Right atrium auricular region (tissue), 2 donors: ENCODE measurements at places on chromosomes 5 and 9.
A peak's percentile ranks its signal among the peaks of the same experiment; 100 is the strongest.

- H3K4me1 ChIP-seq = no peaks in the 10 kb centered on the region
- no peaks in the 10 kb centered on the region for H3K27me3 ChIP-seq
- no peak overlapping the region for H3K27ac ChIP-seq
- H3K36me3 ChIP-seq = no peaks in the 10 kb centered on the region
- H3K4me3 ChIP-seq = no peak overlapping the region
- DNase-seq = no peak
Measured at GRCh38 chr5:86858442-86858841, 240.7 kb downstream of the COX7C start.

DNA sequence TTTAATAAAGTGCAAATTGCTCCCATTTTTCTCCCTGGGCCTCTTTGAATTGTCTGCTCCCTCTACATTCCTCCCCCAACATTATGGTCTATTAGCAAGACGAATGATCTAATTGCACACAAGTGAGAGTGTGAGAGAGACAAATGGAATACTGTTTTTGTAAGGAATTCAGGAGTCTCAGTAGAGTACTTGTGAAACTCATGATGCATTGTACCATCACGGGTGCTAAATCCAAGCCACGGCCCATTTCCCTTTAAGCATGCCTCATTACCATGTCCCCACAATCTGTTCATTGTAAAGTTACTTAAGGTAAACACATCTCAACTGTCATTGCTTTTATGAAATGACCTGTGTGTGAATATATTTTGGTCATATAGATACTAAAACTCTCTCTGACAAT is 62.8 kb downstream of the CD180 start:
- no peak overlapping the region for H3K4me3 ChIP-seq
- no peak overlapping the region for H3K27ac ChIP-seq
- H3K27me3 ChIP-seq = no peaks in the 10 kb centered on the region
- peaks cover 71% of the 10 kb centered on the region for H3K36me3 ChIP-seq
- H3K4me1 ChIP-seq = no peaks in the 10 kb centered on the region

DNA sequence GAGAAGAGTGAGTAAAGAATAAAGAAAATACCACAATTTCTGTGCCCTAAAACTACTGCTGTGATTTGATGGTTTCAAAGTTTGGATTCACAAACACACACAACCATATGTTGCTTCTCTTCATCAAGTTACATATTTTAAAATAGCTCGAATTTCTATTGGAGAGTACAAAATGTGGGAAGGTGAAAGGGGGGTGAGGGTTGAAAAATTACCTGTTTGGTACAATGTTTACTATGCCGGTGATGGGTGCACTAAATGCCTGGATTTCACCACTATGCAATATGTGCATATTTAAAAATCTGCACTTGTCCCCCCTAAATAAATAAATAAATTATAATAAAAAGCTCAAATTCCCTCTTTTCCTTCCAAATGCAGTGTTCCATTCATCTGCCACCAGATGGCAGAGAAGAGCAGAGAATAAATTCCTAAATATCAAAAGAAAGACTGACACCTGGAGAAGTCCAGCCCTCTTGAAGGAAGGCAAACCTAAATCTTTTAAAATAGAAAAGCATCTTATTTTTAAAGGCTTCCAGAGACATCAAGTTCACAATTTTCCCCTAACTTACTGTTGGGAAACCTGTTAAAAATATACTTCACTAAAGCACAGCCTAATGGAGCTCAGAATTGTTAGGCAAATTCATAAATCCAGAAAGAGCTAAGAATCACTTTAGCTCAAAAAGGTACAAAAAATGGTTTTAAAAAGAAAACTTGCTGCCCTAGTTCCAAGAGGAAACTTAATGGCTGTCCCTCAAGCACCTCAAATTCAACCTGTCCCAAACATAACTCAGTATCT is 24.8 kb upstream of the HNRNPA0 start:
- no peak overlapping the region for H3K4me3 ChIP-seq
- no peak for DNase-seq
- no peak overlapping the region for H3K27ac ChIP-seq
- no peaks in the 10 kb centered on the region for H3K27me3 ChIP-seq
- H3K36me3 ChIP-seq = no peaks in the 10 kb centered on the region

- no peaks in the 10 kb centered on the region for H3K4me1 ChIP-seq
- H3K4me3 ChIP-seq = no peak overlapping the region
- H3K36me3 ChIP-seq = no peaks in the 10 kb centered on the region
- no peaks in the 10 kb centered on the region for H3K27me3 ChIP-seq
Measured at GRCh38 chr9:96089452-96090085, 212.4 kb downstream of the HSD17B3 start.

- DNase-seq = no peak
- no peak overlapping the region for H3K4me3 ChIP-seq
- peaks cover 19% of the 10 kb centered on the region for H3K36me3 ChIP-seq
- H3K27me3 ChIP-seq = no peaks in the 10 kb centered on the region
- H3K27ac ChIP-seq = no peak overlapping the region
Measured at GRCh38 chr5:118506217-118506852, 482.0 kb downstream of the DTWD2 start.

GRCh38 chr5:14465116-14465515 is 116.5 kb upstream of the OTULINL start:
- no peak overlapping the region for H3K4me3 ChIP-seq
- no peak overlapping the region for H3K27ac ChIP-seq
- H3K4me1 ChIP-seq = no peaks in the 10 kb centered on the region
- H3K36me3 ChIP-seq = peaks cover 69% of the 10 kb centered on the region
- H3K27me3 ChIP-seq = no peaks in the 10 kb centered on the region

DNA sequence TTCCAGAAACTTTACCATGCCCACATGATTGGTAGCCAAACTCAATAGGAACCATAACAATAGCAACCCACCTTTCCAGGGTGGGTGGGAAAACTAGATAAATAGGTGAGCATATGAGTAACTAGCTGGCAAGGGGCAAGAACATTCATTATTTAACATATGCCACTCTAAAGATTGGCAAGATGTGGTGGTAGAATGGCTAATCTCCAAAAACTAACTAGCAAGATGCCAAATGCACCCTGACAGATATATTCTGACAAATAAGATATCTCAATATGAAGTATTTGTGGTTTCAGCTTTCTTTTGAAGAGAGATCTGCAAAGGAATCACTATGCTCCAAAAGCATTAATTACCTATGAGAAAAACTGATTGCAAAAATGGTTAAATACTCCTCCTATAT is 895.6 kb downstream of the TLE1 start:
- no peaks in the 10 kb centered on the region for H3K36me3 ChIP-seq
- no peak overlapping the region for H3K4me3 ChIP-seq
- H3K27me3 ChIP-seq = no peaks in the 10 kb centered on the region
- DNase-seq = no peak
- no peak overlapping the region for H3K27ac ChIP-seq
- no peaks in the 10 kb centered on the region for H3K4me1 ChIP-seq

GRCh38 chr5:19608444-19609002 is 379.5 kb downstream of the CDH18 start:
- H3K4me3 ChIP-seq = no peak overlapping the region
- H3K27ac ChIP-seq = no peak overlapping the region
- no peak for DNase-seq
- no peaks in the 10 kb centered on the region for H3K27me3 ChIP-seq

GRCh38 chr5:142655339-142656267 is 30.3 kb downstream of the FGF1 start:
- DNase-seq = peak; percentile 93
- no peaks in the 10 kb centered on the region for H3K27me3 ChIP-seq
- H3K36me3 ChIP-seq = no peaks in the 10 kb centered on the region
- peak overlapping the region; percentile 61 for H3K27ac ChIP-seq

- peak overlapping the region; percentile 99 for H3K27ac ChIP-seq
- DNase-seq = no peak
- H3K4me3 ChIP-seq = peak overlapping the region; percentile 99
- no peaks in the 10 kb centered on the region for H3K27me3 ChIP-seq
Measured at GRCh38 chr5:80655231-80655774, 520 bp upstream of the DHFR start.

- H3K36me3 ChIP-seq = no peaks in the 10 kb centered on the region
- H3K4me1 ChIP-seq = no peaks in the 10 kb centered on the region
Measured at GRCh38 chr5:113215401-113216060, 219.3 kb downstream of the TSSK1B start.

DNA sequence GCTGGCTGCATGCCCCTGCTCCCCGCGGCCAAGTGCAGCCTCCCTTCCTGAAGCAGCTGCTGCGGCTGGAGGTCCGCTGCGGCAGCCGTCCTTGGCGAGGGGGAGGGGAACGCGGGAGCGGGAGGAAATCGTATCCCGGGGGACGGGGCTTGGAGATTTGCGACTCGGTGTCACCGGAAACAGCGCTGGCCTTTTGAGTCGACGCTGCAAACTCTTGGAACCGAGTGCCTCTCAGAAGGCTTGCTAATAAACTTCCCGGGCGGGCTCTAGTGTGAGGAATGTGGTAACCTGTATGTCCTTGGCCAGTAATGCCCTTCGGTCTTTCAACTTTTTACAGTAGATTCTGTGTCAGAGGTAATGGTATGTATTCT is 82.7 kb downstream of the PTPDC1 start:
- no peaks in the 10 kb centered on the region for H3K4me1 ChIP-seq
- no peak for DNase-seq
- H3K27me3 ChIP-seq = no peaks in the 10 kb centered on the region
- H3K36me3 ChIP-seq = peaks cover 5% of the 10 kb centered on the region

GRCh38 chr9:27129221-27129620 is 20.2 kb downstream of the TEK start:
- H3K27ac ChIP-seq = no peak overlapping the region
- no peak overlapping the region for H3K4me3 ChIP-seq
- H3K27me3 ChIP-seq = no peaks in the 10 kb centered on the region
- H3K36me3 ChIP-seq = no peaks in the 10 kb centered on the region

DNA sequence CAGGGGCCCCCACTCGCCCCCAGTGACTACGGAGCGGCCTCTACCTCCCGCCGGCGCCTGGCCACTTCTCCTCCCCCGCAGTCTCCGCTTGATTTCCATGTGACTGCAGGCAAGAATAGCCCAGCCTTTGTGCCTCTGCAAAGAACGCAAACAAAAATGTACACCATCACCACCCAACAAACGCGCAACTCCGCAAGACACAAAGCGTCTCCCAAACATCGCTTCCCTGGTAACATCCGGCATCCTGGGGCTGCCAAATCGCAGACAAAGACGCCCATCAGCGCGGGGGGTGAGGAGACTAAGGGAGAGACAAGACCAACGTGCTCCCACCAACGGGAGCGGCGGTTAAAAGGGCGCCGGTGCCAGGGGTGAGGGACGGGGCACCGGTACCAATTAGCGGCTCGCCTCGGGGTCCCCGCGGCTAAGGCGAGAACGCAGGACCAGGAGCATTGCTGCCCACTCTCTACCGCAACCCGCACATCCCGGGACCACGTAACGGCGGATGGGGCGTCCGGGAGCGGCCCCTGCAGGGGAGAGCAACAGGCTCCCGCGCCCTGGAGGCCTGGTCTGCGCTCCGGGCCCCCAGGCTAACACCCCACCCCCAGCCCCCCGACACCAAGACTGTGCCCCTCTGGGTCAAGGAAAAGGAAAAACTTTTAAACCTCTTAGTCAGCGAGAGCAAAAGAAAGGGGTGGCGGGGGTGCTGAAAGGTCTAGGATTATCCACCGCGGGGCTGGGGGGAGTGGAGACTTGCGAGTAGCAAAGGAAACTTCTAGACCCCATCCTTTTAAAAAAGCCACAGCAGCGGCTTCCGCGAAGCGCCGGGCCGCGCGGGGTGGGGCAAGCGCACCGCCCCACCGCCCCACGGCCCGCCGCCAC is 885 bp downstream of the MPDZ start:
- H3K27ac ChIP-seq = peak overlapping the region; percentile 96
- no peaks in the 10 kb centered on the region for H3K36me3 ChIP-seq
- H3K4me3 ChIP-seq = peak overlapping the region; percentile 81
- no peaks in the 10 kb centered on the region for H3K27me3 ChIP-seq
- peak; percentile 73 for DNase-seq

DNA sequence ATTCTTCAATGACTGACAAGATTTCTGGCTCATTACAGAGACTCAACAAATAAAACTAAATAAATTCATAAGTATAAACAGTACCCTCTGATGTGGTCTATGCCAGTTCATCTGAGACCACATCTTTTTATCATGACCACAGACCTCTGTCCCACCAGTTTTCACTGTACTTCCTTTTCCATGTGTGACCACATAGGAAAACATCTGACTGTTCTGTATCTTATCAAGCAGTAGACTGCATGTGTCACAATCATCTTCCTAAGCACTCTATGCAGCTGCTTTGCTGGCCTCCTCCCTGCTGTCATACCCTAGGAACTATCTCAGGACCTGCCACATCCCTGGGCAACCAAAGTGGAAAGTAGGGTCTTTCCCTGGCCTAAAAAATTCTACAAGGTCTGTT is 205.0 kb upstream of the ZNF462 start:
- H3K4me1 ChIP-seq = no peaks in the 10 kb centered on the region
- no peaks in the 10 kb centered on the region for H3K36me3 ChIP-seq
- H3K4me3 ChIP-seq = no peak overlapping the region
- no peak for DNase-seq

GRCh38 chr5:8057769-8058168 is 188.8 kb downstream of the MTRR start:
- H3K27me3 ChIP-seq = no peaks in the 10 kb centered on the region
- DNase-seq = no peak

DNA sequence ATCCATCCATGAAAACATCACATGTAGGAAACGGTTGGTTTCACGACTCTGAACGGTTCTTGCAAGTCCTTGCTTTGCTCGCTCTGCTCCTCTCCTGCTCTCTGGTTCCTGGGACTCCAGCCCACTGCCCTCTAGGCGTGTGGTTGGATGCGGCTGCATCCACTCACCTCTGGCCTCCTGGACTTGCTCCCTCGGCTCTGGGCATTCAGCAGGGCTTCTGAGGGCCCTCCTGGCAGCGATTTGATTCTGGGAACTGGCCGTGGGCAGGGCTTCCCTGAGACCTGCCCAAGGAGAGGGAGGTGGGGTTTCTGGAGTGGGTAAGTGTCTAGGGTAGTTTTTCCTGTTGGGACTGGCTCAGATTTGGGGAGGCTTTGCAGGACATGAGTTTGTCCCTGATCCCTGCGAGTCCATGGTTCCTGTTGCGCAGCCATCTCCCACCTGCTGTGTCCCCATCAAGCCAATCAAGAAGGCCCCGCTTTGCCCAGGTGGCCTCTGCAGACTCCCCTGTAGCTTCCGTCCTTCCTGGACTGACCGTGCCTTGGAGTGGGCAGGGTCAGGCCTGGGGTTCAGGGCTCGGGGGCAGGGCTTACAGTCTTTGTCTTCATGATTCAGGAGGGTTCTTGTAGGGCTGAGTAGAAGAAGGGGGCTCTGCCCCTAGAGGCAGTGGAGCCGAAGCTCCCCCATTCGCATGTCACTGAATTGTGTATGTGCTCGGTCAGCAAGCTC is 192.3 kb downstream of the CACNA1B start:
- no peak overlapping the region for H3K27ac ChIP-seq
- no peak for DNase-seq
- no peaks in the 10 kb centered on the region for H3K27me3 ChIP-seq
- no peaks in the 10 kb centered on the region for H3K36me3 ChIP-seq
- no peaks in the 10 kb centered on the region for H3K4me1 ChIP-seq

- H3K4me1 ChIP-seq = peaks cover 48% of the 10 kb centered on the region
- peak; percentile 61 for DNase-seq
- H3K27ac ChIP-seq = peak overlapping the region; percentile 92
Measured at GRCh38 chr5:179732918-179733771, 523 bp downstream of the MAML1 start.

GRCh38 chr9:32455738-32456137 is 70.3 kb downstream of the RIGI start:
- H3K4me3 ChIP-seq = no peak overlapping the region
- no peak for DNase-seq
- H3K36me3 ChIP-seq = peaks cover 49% of the 10 kb centered on the region
